ENCODE measurements at places on chromosomes 11 and 22.

GRCh38 chr11:113781682-113782081 lies 2.1 kb downstream of the CLDN25 start:
- DNase-seq, result no peak

DNA sequence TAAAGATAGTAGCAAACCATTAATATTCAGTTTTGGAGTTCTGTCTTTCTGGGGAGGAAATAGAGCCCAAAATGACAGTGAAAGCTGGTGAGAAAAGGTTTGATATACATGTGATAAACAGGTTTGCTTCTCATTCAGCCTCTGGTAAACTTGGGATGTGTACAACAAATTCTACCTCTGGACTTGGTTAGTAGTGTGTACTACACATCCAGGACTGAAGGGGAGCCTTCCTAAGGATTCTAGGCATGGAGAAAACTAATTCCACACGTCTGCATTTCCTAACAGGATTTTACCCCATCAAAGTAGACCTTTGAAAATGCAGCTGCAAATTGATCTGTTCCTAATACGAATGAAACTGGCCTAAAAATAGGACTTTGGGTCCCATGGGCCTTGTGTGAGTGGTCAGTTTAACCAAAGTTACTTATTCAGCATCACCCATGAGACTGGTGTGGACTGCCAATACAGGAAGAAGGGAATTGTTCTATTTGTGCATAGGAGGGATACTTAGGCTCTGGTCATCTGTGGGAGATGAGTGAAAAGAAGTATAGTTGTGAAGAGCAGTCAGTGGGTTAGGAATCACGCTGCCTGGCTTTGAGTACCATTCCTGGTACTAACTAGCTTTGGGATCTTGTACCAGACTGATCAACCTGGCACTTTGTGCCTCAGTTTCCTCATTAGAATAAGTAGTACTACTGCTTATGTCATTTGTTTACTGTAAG lies 74.2 kb downstream of the YAP1 start:
- DNase-seq, result no peak

- DNase-seq, result no peak
Observed at GRCh38 chr11:76230392-76230791, 24.1 kb upstream of the WNT11 start.

DNA sequence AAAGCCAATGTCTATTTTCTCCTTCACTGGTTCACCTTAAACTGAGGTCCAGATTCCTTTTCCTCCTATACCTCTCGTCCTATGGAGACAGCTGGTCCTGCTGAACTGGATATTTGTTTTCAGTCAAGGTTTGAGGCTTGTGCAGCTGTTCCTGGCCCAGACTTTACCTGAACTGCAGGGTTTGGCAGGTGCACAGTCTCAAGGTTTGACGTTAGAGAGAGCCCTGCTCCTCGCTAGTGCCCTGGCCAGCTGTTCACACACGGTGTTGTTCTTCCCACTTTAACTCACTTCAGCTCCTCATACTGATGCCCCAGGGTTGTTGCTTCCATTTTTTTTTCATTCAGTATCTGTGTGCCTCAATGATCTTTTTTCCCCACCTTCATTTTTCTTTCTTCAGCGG lies 74.0 kb upstream of the TTC12 start:
- DNase-seq, result no peak

DNA sequence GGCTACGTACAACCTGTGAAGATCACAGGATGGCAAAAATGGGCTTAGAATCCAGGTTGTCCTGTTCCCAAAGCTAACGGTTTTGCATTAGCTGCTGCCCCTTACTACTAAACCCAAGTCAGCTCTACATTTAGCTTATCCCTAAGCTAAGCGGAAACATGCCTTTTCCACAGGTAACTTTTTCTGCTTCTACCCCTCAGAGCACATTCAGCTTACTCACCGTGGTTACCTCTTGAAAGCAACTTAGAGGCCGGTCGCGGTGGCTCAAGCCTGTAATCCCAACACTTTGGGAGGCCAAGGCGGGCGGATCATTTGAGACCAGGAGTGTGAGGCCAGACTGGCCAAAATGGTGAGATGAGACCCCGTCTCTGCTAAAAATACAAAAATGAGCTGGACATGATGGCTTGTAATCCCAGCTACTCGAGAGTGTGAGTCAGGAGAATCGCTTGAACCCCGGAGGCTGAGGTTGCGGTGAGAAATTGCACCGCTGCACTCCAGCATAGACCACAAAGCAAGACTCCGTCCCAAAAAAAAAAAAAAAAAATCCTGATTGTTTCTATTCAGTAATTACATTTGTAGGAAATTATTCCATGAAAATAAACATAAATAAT lies 790 bp upstream of the TMEM41B start:
- DNase-seq, result no peak

GRCh38 chr11:73203790-73204189 lies 14.3 kb upstream of the P2RY2 start:
- DNase-seq, result no peak

- DNase-seq, result no peak
Observed at GRCh38 chr11:111795334-111795985, 29.3 kb upstream of the PPP2R1B start.

GRCh38 chr22:31497148-31497938 lies 1.0 kb downstream of the SFI1 start:
- no peak for DNase-seq

GRCh38 chr11:45285930-45286632 lies at the start of gene SYT13:
Gene SYT13 (minus strand): TSS chr11:45286341. CDS start chr11:45286207, 134 bp downstream.
- no peak for DNase-seq

DNA sequence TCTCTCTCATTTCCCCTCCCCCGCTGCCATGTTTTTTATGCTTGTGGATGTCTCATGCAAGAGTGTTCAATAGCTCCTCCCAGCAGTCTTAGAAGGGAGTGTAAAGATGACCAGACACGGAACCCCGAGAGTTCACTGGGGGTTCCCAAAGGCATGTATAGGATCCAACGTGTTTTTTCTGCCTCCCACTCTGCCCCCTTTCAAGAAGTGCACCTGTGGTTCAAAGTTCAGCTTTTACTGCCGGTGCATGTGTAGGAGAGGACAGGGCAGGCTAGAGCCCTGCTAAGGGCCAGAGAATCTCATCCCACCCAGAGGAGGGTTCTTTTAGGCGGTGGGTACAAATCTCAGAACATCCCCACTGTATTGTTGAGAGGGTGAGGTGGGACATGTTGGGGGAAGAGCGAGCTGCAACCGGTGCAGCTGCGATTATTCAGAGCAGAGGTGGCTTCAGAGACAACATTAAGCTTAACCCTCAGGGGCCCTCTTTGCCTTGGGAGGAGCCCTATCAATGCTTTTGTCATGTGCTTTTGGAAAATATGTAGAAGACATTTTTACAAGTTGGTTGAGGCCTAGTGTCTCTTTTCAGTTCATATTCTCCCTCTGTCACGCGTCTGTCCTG lies 14.5 kb downstream of the MIF start:
- no peak for DNase-seq

GRCh38 chr11:130555251-130555841 lies 106.9 kb downstream of the ADAMTS15 start:
- DNase-seq, result no peak

DNA sequence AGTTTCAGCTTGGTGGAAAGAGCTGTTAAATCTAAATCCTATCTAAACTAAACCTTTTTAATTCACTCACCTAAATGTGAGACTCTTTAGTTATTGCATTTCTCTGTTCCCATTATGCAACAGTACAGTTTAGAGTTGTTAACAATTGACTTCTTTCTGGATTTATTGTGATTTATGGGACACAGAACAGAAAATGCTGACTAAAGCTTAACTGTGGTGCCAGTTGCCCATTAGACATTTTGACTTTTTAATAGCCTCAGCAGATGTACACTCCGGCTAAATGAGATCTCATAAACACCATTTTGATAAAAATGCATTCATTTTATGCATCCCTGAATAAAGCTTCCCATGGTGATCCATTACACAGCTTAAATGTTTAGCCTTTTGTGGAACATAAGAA lies 356.6 kb downstream of the CASP12 start:
- DNase-seq, result no peak

DNA sequence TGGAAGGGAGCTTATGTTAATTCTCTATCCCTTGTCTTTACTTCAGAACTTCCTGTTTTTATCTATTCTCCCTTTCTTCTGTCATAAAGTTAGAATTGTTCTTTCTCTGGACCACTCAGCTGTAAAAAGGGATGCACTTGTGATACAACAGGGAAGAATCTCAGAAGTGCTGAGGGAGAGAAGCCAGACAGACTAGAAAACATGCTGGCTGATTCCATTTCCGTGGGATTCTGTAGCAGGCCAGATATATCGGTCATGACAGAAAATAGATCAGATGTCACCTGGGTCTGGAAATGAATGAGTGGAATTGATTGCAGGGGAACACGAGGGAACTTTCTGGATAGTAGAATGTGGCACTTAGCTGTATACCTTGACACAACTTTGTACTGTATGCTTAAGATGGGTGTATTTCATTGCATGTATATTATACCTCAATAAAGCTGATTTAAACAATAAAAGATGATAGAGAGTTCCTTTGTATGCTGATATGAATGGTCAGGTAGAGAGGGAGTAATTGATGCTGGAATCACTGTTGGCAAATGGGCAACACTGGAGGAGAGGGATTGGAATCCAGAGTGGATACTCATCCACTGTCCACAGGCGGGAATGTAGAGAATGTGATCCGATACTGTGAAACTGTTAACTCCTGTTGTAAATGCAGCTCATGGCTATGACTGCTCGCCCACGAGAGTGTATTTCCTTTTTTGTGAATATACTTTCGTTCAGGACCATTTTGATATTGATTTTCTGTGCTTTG lies 59.6 kb downstream of the ATXN10 start:
- DNase-seq, result no peak

DNA sequence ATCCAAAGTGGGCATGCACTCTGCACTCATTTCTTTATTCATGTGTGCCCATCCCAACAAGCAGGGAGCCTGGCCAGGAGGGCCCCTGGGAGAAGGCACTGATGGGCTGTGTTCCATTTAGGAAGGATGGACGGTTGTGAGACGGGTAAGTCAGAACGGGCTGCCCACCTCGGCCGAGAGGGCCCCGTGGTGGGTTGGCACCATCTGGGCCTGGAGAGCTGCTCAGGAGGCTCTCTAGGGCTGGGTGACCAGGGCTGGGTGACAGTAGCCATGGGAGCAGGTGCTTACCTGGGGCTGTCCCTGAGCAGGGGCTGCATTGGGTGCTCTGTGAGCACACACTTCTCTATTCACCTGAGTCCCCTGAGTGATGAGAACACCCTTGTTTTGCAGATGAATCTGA lies 129.3 kb upstream of the B3GAT1 start:
- DNase-seq, result no peak

GRCh38 chr11:18310800-18311340 lies 11.1 kb downstream of the HPS5 start:
- no peak for DNase-seq

GRCh38 chr11:63998558-63999348 lies 12.5 kb downstream of the OTUB1 start:
- DNase-seq, result no peak

GRCh38 chr11:119687373-119688046 lies 41.5 kb downstream of the NECTIN1 start:
- no peak for DNase-seq

GRCh38 chr11:7643314-7643713 lies 30.0 kb downstream of the CYB5R2 start:
- DNase-seq, result no peak

DNA sequence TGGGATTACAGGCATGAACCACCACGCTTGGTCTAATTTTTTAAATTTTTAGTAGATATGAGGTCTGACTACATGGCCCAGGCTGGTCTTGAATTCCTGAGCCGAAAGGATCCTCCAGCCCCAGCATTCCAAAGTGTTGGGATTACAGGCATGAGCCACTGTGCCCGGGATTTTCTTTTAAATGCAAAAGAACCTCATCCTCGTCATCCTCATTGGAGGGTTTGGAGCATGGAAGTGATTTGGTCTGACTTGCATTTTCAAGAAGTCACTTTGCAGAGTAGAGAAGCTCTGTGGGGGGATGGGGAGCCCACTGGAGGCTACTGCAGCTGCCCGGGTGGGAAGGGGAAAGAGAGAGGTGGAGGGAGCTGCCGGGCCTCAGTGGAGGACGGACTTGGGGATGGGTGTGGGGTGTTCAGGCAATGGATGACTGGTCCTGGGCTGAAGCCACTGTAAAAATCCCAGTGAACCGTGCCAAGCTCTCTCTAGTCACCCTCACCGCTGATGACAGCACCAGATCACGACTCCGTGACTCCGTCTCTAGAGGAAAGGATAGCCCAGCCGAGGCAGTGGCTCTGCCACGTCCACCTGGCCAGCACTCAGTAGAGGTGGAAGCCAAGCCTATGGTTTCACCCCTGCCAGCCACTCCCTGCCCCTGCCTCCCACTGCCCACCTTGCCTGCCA lies 32.8 kb upstream of the SLC22A12 start:
- no peak for DNase-seq

GRCh38 chr11:120034176-120034875 lies 103.6 kb downstream of the TRIM29 start:
- no peak for DNase-seq

GRCh38 chr11:9203691-9204311 lies 61.3 kb downstream of the DENND5A start:
- DNase-seq, result no peak

DNA sequence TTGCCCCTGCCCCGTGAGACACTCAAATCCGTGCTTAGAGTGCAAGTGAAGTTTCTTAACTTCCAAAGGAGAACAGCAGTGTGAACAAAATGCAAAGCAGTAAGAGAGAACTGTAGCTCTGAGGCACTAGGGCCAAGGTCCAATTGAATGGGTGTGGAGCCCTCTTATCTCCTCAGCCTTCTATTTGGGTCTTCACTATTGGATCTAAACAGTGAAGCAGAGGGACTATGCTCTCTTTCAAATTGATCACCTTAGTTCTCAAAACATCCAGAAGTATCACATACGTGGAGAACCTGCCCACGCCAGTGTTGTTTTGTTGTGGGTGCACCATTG lies 49.6 kb downstream of the C22orf31 start:
- DNase-seq, result no peak

- no peak for DNase-seq
Observed at GRCh38 chr11:1122664-1123002, 35.1 kb upstream of the MUC5AC start.

GRCh38 chr11:64253043-64253442 lies 1.7 kb downstream of the PLCB3 start:
- DNase-seq, result no peak

- DNase-seq, result no peak
Observed at GRCh38 chr22:32859743-32860142, 58.2 kb downstream of the TIMP3 start.
